ENCODE measurements at places on chromosomes 5 and 9.

DNA sequence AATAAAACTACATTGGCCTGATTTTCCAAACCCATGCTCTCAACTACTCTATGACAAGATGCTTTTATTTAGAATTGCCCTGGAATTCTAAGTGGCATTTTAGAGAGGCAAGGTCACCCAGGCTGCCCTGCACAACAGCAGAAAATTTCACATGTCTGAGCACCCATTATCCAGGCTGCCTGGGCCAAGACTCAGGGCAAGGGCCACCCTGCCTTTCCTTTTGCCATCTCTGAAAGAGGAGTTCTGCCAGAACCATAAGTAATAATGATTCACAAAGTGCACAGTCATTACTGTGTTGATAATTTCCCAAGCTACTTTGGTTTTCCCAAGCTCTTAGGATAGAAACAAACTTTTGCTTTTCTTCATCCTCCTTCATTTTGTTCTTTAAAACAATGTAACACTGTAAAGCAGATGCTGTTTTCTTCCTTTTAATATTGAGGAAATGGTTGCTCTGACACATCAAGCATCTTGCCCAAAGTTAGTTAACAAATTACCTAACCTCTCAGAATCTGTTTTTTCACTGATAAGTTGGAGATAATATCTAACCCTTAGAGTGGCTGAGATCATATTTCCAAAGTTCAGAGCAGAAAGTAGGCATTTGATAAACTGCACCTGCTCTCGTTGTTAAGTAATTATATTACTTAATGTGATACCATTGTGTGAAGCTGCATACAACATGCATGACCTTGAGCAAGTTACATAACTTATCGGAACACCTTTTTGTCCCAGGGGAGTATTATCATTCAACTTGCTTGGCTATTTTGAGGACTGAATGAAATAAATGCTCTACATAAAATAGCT, 325.6 kb downstream of the PRELID2 start:
- no peak for DNase-seq

GRCh38 chr5:132747616-132748440, 602 bp downstream of the CCNI2 start:
- peak; percentile 28 for DNase-seq

DNA sequence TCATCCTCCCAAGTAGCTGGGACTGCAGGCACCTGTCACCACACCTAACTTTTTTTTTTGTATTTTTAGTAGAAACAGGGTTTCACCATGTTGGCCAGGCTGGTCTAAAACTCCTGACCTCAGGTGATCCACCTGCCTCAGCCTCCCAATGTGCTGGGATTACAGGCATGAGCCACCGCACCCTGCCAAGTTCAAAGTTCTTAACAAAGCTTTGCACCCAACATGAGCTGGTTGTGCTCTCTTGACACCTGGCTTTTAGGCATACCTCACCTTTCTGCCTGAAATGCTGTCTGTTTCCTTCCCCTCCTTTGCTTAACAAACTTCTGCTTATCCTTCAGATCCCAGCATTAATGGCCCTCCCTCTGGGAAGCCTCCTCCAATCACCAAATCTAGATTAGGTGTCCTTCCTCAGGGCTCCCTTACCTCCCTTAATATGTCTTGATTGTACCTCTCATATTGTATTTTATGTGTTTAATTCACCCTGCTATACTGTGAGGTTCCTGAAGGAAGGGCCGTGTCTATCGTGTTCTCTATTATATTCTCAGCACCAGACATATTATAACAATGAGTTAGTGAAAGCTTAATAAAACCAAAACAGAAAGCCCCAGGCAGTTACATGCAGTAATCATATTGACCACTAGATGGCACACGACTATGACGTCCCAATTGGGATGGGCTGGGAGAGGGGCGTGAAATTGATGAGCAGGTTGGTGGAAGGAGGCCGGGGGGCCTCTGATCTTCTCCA, 62.9 kb upstream of the PPARGC1B start:
- DNase-seq: peak; percentile 62

DNA sequence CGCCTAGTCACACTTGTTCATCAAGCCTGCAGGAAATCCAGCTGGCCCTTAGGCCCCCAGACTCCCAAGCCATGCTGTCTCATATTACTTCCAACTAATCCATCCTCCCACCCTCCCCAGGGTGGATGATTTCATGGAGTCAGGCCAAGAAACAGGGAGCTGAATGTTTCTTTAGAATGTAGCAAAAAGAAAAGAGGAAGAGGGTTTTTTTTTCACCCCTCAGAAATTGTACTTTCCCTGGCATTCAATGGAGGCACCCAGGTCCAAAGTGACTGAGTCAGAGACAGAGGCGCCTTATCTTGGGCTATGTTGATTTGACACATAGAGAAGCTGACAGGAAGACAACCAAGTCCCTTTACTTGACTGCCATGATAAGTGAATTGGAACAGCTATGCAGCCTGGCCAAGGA, 260.2 kb upstream of the NR4A3 start:
- no peak for DNase-seq

GRCh38 chr9:134379831-134380365, 53.6 kb downstream of the RXRA start:
- no peak for DNase-seq

DNA sequence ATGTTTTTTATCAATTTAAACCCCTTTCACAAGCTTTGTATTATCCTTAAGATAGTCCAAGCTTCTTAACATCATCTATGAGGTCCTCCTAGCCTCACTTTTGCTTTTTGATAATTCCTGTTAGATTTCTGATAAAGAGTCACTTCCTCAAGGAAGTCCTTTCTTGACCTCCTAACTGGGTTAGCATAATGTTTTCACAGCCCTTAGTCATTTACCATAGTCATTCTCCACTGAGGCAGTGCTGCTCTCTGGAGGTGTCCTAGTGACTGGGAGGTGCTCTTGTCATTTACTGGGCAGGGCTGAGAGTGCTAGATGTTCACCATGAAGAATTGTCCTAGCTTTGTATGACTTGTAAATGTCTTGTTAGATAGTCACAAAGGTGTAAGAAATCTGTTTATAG, 26.4 kb downstream of the TNPO1 start:
- peak; percentile 88 for DNase-seq

DNA sequence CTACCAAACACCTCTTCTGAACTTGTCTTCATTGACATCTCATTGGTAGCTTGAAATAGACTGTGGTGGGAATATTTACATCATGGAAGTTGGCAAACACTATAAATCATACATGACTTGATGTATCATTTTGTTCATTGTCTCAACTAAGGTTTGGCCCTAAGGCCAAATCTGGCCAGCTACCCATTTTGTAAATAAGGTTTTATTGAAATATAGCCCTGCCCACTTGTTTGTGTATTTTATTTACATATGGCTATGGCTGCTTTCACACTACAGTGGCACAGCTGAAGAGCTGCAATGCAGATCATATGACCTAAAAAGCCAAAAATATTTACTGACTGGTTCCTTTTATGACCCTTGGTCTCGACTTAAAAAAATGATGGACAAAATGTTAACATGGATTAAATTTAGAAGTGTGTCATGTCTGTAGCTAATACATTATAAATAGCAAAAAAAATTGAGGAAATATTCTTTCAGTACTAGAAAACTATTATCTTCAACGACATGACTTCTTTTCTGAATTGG, 22.1 kb downstream of the FAM240B start:
- DNase-seq: no peak

- DNase-seq: no peak
These were observed 155.1 kb downstream of the SPOCK1 start for GRCh38 chr5:137344021-137344420.

DNA sequence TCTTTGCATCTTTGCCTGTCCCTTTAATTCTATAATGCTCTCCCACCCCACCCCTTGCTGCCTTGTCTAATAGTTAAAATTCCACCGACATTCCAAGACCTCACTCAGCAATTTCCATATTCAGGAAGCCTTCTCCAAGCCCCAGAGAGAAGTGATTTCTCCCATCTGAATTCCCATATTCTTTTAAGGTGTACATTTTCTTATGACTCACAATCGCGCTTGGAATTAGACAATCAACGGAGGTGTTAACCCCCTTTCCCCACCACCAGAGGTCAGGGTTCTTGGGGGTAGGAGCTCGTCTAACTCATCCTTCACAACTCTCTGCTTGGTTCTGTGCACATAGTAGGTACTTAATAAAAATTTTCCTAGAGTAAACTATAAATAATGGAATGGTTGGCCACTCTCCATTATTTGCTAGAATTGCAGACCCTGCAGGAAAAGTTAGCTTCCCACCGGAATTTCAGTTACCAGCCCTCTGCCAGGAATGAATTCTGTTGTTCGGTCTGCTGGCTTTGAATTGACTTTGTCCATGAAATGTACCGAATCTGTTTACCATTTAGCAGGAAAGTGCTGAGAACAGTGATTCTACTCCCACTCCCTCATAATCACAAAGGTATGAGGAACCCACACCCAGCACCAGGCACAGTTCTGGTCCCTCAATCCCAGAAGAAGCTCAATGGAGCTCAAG, 5.0 kb downstream of the KCNIP1 start:
- peak; percentile 30 for DNase-seq

- peak; percentile 29 for DNase-seq
These were observed 1.7 kb downstream of the EBF1 start for GRCh38 chr5:159097784-159098602.

DNA sequence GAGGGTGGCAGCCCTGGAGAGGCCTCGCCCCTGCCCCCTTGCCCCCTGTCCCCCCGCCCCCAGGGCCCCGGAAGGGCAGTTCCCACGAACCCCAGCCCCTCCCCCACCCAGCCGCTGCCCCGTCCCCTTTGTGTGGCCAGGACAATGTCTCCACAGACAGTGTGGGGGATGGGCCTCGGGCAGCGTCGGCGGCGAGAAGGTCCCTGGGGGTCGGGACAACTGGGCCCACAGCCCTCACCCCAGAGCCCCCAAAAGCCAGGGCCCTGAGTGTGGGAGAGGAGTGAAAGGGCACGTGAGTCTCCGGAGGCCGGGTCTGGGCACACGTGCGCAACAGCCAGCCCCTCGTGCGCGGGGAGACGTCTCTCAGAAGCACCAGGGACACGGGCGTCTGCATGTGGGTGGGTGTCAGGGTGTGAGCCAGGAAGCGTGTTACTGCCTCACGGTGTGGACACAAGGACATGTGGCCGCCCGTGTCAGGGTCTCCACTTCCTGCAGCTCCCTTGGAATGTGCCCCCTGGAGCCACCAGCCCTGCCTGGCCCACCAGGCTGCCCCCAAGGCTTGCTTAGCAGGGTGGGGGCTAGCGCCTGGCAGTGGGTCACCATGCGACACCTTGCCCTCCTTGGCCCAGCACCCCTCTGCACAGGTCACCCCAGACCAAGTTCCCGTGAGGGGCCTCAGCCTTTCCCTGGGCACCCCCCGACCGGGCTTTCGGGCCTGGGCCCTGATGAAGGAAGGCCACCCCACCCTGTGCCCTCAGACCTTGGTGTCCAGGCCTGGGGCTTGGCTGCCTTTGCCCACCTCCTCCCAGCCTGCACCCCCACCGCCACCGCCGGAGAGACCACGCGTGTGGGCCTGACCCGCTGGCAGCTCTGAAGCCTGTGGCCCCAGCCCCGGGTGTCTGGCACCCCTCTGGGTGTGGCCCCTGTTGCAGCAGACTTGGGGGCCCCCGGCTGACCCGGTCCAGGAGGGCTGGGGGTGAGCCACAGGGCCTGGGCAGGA, 12.8 kb upstream of the NRARP start:
- no peak for DNase-seq

- peak; percentile 12 for DNase-seq
These were observed 419.1 kb downstream of the NR2F1-AS1 start for GRCh38 chr5:93161661-93162654.

DNA sequence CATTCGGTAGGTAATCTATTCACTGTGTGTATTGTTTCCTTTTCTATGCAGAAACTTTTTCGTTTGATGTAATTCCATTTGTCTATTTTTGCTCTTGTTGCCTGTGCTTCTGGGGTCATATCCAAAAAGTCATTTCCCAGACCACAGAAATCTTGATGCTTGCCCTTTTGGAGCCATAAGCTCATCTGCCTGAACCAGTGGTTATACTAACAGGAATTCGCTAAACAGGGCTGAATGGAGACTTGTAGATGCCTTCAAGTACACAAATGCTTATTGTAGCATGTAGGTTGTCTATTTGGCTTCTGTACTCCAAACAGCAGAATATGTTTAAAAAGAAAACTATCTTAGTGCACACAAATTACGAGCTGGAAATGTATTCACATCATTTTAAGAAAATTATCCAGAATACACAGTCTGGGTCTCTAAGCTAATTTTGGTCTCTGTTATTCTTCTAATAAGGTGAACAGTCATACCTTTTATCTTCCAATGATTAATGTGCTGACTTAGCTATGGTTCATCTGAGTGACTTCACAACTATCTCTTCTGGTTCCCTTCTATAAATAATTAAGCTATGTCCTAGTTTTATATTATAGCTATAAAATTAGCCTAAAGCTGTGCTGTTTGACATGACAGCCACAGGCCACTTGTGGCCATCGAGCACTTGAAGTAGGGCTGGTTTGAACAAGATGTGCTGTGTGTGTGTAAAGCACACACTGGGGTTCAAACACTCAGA, 87.6 kb downstream of the DAPK1 start:
- no peak for DNase-seq

GRCh38 chr9:97408562-97408961, 3.3 kb upstream of the TDRD7 start:
- DNase-seq: no peak

DNA sequence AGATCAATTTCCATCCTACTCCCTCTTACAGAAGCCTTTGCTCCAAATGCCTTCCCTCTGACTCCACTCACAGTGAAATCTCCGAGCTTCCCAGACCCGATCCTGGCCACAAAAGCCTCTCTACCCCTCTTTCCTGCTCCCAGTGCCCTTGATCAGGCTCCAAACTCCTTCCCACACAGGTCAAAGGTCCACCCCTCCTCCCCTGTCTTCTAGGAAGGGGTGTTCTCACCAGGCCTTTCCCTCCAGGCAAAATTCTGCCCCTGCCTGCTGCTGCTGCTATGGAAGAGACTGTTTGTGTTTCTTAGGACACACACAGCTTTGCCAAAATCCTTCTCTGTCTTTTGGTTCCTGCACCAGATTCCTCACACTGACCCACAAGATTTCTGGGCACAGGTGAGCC, 85.8 kb upstream of the ALDH1A1 start:
- peak; percentile 60 for DNase-seq

- peak; percentile 39 for DNase-seq
These were observed 1.4 kb downstream of the PBX3 start for GRCh38 chr9:125748446-125749099.

GRCh38 chr9:137441289-137441934, at the start of gene ENTPD8:
Gene ENTPD8, minus strand, starts transcription at chr9:137441357. Its CDS starts 3,072 bp downstream, at chr9:137438285.
- DNase-seq: peak; percentile 64

DNA sequence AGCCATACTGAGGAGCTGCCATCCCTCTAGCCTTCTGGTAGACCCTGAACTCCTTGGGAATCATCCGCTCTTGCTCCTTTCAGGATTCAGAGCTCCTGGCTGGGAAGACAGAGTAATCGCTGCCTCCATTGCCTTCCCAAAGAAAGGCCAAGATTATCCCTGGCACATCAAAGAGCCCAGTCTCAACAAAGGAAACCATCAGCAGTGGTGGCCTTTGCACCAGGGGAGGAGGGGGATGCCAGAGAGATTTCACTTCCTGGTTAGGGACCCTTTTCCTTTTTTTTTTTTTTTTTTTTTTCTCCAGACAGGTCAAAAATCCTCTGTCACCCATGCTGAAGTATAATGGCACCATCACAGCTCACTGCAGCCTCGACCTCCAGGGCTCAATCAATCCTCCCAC, 16.0 kb upstream of the ERGIC1 start:
- DNase-seq: no peak
